Stimulated activated CD8-positive, alpha-beta memory T cell treated with anti-CD3 and anti-CD28 coated beads, Interleukin-4, amount 100 ng/mL, for 1 hour (primary cell): ENCODE measurements at places on chromosomes 3 and 15.

DNA sequence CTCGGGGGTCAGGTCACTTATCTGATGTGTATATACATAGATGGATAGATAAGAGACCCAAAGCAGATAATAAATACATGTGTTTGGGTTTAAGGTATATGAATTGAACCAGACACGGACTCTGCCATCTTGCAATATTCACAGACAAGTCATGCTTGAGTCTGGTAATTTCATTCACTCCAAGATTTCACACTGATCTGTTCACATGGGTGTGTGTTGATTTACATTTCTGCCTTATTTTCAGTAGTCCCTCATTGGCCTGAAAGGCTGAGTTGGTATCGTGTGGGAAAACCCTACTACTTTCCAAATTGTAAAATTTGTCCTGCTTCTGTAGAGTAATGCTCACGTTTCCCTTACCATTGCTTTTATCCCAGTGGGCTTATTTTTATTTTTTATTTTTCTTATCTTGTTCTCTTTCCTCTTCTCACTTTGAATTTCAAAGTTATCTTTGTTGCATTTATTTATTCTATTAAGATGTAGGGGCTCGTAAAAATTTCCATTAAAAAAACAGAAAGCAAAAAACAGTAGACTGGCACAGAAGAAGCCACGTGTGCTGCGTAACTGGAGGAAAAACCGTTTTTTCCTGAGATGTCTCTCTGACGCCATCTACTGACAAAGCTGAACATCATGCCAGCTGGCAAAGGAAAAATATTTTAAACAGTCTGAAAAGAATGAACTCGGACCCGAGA lies 10.8 kb upstream of the MFSD1 start:
- DNase-seq, result no peak

DNA sequence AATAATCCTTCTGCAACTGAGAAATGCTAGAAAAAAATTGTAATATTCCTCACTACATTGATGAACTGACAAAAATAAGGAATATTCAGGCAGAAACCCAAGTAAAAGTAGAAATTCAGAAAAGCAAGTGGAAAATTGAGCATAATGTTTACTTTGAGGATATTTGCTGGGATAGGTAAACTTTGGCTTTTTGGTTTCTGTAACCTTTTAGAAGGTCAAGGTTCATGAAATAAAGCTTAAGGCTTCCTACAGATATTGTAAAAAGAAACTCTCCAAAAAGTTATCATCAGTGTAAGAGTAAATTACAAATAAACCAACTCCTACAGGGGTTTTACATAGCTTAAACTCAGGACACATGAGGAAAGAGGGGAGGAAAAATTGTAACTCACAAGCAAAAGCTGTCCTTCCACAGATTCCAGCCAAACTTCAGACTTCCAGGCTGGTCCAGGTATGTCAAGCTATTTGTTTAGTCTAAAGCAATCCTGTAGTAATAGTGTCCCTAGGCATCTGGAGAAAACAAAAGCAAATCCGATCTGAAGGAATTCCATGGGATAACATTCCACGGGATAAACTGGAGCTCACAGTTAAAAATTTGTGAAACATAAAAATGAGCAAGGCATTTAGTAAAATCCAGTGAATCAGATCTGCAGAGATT lies 21.1 kb downstream of the C3orf70 start:
- DNase-seq, result no peak

DNA sequence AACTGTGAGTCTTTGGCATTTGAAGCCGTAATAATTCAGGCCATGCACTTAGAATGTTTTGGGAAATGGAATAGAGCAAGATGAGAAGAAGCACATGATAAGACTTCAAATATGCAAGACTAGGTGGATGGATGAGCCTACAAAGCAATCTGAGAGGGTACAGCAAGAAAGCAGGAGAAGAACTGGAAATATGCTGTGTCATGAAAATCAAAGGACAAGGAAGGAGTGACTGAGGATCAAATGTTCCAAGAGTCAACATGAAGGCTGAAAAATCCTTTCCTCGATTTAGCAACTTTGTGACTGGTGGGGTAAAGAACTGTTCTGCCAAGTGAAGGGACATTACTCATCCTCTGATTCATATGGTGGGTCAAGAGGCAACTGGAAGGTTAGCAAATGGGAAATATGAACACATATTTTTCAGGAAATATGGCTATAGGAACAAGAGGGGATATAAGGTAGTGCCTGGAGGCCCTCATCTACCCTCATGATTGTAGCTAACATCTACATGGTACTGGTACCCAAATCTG lies 803.7 kb upstream of the ARRDC4 start:
- DNase-seq, result no peak

DNA sequence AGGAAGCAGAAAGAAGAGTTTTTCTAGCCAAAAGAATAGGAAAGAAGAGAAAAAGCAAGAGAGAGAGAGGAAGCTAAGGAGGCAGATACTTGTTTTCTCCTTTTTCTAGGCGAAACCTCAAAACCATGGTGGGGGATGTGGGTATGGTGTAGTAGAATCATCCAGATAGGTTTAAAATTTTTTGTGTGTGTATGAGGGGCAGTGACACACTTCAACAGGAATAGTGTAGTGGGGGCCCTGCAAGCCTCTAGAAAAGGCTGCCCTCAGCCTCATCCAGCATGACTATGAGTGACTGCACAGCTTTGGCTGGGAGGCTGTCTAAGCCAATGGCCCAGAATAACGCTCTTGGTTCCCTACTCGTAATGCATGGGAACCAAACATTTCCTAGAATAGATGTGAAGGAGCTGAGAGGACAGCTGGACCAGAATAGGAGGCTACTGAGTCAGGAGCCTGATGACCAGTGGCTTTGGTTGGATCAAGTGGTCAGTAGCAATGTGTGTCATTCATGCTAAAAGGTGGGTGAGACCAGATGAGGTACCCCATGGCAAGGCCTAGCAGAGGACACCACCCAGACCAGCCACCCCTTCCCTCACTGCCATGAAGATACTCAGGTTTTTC lies 24.4 kb downstream of the MOBP start:
- no peak for DNase-seq

DNA sequence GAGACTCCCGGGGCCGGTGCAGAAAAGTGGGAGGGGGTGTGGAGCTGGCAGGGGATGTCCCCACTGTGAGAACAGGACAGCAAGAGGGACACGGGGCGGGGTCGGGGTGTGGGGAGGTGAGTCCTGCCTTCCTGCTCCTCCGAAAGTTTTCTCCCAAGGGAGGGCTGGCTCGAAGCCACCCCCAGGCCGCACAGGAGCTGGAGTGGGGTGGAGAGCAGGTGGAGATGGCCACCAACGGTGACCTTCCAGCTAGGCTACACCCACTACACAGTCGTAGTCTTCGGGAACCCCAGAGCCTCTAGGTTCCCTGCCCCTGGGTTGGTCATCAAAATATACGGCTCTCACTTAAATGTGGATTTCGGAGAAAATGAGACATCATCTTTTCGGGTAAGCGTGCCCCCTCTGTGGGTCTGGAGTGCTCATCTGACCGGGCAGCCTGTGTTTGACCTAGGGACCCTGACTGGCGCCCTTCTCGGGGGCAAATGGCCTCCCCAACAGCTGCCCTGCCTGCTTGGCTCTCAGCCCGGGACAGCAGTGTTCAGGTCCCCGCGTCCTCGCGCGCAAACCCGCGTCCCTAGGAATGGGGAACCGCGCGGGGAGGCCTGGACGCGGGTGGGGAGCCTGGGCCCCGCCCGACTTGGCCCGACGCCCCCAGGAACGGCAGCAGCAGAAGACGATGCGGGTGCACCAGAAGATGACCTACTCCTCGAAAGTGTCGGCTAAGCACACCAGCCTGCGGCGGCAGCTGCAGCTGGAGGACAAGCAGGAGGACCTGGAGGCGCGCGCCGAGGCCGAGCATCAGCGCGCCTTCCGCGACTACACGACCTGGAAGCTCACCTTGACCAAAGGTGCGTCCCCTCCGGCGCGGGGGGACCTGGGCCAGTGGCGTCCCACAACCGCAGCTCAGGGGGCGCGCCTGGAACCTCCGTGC lies 21.2 kb downstream of the CFAP100 start:
- DNase-seq, result no peak

DNA sequence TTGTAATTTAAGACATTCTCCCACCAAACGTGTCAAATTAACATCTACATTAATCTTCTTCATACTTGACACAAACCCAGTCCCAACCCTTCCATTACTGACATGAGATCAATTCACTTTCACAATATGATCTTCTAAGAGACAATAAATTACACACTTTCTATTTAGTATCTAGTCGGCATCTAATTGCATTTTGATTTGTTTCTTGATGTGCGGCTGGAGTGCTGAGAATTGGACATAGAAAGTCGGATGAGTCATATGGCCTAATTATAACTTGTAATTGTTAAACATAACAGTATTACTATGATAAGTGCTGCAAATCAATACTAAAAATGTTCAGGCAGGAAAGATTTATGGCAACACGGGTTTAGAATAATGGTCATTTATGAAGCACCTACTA lies 78.4 kb upstream of the RORA start:
- DNase-seq, result no peak

GRCh38 chr3:162670181-162670580 lies 1173.6 kb downstream of the OTOL1 start:
- no peak for DNase-seq

DNA sequence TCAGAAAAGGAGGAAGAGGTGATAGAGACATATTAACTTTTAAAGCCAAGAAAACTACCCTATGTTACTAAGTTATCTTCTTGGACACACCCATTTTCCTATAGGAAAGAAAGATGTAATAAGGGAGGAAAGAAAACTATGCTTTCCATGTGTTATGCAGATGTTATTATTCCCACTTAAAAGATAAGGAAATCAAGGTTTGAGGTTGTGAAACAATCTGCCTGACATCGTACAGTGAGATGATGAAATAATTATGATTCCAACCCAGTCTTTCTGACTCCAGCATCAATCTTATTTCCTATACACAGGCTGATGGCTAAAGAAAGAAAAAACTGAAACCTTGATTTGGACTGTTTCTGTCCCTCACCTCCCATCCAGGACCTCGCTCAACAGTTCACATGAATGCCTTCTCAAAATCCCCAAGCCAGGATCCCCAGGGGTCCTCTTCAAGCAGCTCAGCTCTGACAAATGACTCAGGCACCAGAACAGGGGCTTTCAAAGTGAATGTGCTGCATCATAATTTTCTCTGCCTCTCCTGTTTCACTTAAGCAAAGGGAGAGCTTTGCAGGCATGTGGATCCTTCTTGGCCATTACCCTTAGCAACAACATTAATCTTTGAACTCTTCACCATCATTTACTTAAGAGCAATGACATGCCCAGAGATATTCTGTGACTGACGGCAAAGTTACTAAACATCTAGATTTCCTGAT lies 12.4 kb upstream of the EID1 start:
- no peak for DNase-seq

GRCh38 chr15:78316283-78317083 lies 17.1 kb upstream of the SKIC8 start:
- DNase-seq, result no peak

DNA sequence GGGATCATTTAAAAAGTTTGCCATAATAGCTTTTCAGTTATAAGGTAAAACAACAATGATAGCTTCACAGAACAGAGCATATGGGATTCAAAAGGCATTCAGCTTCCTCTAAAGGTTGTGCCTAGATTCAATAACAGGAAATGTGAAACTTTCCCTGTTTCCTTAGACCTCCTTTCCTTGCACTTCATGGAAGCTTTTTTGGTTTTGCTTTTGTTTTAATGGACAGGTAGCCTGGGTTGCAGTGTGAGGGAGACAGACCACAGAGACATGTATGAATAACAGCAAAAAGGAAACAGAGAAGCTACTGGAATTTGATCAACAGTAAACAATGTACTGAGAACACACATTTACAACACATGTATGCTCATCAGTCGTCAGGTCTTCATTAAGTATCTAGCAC lies 2.3 kb upstream of the TNFAIP8L3 start:
- no peak for DNase-seq

GRCh38 chr3:62237286-62237948 lies 135.9 kb downstream of the FEZF2 start:
- DNase-seq, result no peak

- DNase-seq, result no peak
Observed at GRCh38 chr15:33515121-33515520, 204.4 kb downstream of the RYR3 start.

DNA sequence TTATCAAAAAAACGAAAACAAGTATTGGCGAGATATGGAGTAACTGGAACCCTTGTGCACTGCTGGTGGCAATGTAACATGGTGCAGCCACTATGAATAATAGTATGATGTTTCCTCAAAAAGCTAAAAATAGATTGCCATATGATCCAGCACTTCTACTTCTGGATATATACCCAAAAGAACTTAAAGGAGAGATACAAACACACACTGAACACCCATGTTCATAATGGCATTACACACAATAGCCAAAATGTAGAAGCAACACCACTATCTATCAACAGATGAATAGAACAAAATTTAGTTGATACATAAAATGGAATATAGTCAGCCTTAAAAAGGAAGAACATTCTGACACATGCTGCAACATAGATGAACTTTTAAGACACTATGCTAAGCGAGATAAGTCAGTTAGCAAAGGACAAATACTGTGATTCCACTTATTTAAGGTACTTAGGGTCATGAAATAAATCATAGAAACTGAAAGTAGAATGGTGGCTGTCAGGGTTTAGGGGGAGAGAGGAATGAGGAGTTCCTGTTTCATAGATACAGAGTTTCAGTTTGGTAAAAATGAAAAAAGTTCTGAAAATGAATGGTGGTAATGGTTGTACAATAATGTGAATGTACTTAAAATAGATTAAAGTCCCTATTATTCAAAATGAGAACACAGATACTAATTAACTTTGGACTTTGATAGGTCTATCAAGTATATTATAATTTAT lies 59.4 kb upstream of the IMPG2 start:
- no peak for DNase-seq

- DNase-seq, result no peak
Observed at GRCh38 chr3:82790307-82791097, 1029.1 kb upstream of the GBE1 start.

DNA sequence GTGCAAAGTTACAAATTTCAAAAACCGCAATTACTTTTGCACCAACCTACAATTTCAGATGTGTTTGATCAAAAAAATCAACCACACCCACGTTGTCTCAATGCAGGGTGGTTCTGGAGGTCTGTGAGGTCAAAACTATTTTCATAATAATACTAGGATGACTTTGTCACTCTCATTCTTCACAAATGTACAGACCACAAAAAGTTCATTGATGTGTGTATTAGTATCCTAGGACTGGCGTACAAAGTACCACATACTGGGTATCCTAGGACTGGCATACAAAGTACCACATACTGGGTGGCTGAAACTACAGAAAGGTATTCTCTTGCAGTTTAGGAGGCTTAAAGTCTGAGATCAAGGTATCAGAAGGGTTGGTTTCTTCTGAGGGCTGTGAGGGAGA lies 13.0 kb downstream of the SUCLG2 start:
- DNase-seq, result no peak
